ENCODE measurements at places on chromosomes 12 and 14.
A peak's percentile ranks its signal among the peaks of the same experiment; 100 is the strongest.

GRCh38 chr12:89933911-89934310 lies 225.3 kb upstream of the ATP2B1 start:
- no peak for DNase-seq

- DNase-seq: no peak
These were observed 91.9 kb upstream of the BCL2L14 start for GRCh38 chr12:11978726-11979384.

GRCh38 chr14:48726080-48726642 lies 860.0 kb downstream of the RPS29 start:
- DNase-seq: no peak

DNA sequence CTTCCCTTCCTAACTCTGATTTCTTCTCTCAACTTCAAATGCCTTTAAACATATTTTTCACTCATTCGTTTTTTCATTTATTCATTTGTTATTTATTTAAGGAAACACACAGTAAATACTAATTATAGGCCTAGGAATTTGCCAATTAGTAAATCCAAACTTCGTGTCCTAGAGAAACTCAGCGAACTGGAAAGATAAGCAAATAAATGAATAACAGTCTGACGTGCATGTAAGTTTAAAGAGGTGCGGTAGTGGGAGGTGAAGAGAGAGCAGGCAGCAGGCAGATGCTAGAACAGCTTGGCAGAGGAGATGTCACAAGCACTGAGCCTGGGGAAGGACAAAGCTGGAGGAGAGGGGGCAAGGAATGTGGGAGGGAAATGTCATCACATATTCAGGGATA lies 228.2 kb downstream of the DPY19L2 start:
- DNase-seq: no peak

DNA sequence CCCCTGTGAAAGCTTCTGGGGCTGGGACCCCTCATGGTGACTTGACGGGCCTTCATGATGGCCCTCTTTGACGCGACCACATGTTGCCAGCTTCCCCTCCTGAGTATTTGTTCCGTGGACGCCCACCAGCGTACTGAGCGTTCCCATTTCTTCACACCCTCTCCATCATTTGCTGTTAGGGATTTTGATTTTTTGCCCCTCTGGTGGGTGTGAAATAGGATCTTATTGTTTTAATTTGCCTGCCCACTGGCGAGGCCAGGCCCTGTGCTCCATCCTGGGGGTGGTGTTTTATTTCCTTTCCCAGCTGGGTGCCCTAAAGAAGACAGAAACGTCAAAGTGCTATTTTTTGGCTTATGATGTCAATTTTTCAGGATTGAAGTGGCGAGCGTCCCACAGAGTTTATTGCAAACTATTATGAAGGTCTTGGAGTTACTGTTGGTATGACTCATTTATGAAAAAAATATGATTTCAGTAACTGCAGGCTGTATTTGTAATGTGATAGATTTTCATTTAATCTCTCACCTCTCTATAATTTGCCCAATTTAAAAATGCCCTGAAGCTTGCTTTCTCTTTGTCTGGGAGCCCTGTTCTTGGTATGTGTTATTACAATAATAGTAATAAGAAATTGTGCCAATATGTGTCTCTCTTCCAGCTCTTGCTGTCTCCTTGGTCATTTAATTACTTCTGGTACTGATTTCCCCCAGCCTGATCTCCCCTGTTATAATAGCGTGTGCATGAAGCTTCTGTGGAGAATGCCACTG lies 99.6 kb downstream of the SLC25A47 start:
- DNase-seq: no peak

DNA sequence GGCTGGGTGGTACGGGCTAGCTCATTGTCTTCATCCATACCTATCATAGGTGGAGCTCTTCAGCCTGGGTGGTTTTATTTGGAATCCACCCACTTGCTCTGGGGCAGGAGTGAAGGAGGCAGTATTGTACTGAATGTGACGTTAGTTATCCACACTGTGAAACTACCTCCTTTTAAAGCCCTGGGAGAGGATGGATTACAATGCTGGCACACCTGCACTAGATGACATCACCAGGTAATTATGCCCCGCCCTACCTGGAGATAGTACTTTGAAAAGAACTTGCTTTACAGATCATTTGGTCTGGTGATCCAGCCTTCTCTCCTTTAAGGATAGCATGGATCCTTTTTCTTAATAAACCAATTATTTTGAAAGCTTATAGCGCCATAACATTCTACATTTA lies 78.0 kb downstream of the B4GALNT3 start:
- no peak for DNase-seq

DNA sequence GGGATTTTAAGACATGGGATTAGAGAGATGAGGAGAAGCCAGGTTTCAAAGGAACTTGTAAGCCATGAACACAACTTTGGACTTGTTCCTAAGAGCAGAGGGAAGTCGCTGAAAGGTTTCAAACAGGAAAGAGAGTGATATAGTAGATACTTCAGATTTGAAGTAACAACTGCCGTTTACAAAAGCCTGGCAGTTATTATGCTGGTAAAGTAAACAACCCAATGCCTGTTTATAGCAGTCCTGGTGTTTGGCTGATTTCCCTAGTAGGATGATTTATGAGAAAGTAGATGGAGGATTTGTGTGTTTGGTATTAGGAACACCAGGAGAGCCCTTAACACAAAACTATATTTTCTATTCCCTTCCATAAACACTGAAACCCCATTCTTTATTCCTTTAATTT lies 285.7 kb downstream of the RMST start:
- DNase-seq: no peak

DNA sequence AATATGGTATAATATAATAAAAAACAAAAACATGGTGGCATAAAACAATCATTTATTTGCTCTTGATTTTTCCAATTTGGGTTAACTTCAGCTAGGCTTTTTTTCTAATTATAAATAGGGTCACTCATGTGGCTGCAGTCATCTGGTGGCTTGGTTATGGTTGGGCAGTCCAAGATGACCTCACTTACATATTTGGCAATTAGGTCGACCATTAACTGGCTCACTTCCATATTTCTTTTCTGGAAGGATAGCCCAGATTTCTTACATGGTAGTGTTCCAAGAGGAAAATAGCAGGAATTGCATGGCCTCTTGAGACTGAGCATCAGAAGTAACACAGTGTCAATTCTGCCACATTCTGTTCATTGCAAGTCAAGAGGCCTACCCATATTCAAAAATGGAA lies 153.4 kb downstream of the FUT8 start:
- DNase-seq: no peak

- DNase-seq: no peak
These were observed 39.5 kb downstream of the BEGAIN start for GRCh38 chr14:100547633-100548294.

GRCh38 chr12:47907851-47908454 lies 3.2 kb upstream of the VDR start:
- no peak for DNase-seq

- DNase-seq: no peak
These were observed 88.2 kb downstream of the SSPN start for GRCh38 chr12:26283617-26284016.

GRCh38 chr14:103111232-103111868 lies 11.9 kb upstream of the TNFAIP2 start:
- DNase-seq: no peak

- no peak for DNase-seq
These were observed 53.3 kb upstream of the STK38L start for GRCh38 chr12:27190761-27191160.

GRCh38 chr14:99945732-99946651 lies 119.2 kb upstream of the EVL start:
- DNase-seq: no peak

DNA sequence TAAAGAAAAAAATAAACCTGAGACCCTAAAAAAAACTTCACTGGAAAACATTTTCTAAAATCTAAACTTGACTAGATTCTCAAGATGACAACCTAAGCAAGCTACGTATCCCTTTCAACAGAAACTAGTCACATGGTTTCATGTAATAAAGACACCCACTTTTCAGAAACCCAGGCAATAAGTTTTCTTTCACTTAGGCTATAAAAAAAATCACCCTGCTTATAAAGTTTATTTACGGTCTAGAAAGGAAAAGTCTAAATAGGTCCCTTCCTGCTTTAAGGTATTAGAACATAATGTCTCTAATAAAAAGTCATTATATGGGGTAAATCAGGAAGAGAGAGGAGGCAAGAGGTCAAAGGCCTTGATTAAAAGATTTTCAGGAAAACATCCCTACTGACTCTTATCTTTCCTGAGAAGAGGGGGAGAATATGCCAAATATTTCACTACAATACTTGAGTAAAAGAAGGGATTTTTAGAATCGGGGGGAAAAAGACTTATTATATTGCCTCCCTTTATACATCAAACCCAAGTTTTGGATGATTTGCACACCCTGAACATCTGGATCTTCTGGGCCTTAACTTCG lies 9.5 kb downstream of the CLIP1 start:
- no peak for DNase-seq

- no peak for DNase-seq
These were observed 63.0 kb downstream of the FOS start for GRCh38 chr14:75341620-75342019.

- no peak for DNase-seq
These were observed 8.5 kb upstream of the KRT5 start for GRCh38 chr12:52528641-52529143.

DNA sequence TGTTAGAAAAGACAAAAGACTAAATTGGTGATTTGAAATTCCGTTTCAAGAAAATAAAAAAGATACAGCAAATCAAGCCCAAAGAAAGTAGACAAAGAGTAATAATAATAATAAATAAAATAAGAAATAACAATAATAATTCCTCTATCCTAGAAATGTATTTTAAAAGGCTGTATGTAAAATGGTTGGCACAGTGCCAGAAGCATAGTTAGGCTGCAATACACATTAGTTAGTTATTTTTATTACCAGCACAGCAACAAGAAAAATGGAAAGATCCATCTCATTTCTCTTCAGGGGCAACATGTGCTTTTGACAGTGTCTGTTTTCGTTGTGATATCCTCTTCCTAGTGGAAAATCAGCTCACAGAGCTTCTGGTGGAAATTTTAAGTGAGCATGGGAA lies 174.1 kb upstream of the TMTC1 start:
- no peak for DNase-seq

DNA sequence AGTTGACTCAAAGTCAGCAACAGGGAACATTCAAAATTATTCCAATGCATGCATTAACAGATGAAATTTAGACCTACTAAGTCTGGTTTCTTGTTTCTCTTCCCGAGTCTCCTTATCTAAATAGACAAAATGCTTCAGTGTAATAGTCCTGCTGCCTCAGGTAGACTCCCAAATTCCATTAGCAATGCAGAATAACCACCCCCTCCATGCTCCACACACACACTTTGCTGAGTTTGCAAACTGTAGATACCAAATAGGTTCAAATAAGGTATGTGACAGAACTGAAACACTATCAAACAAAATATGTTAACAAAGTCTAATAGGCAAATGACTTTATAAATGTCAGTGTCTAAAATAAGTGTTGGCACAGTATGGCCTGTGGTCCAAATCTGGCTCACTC lies 451.1 kb upstream of the SOX5 start:
- DNase-seq: no peak

GRCh38 chr14:55600784-55601561 lies 21.0 kb downstream of the KTN1 start:
- no peak for DNase-seq

GRCh38 chr12:2231011-2231595 lies 178.3 kb downstream of the CACNA1C start:
- DNase-seq: no peak

GRCh38 chr14:75720116-75720515 lies 59.1 kb downstream of the TTLL5 start:
- DNase-seq: no peak

- DNase-seq: no peak
These were observed 596 bp upstream of the ZBTB39 start for GRCh38 chr12:57006809-57007475.

- no peak for DNase-seq
These were observed 364.1 kb upstream of the E2F7 start for GRCh38 chr12:77429426-77429825.

DNA sequence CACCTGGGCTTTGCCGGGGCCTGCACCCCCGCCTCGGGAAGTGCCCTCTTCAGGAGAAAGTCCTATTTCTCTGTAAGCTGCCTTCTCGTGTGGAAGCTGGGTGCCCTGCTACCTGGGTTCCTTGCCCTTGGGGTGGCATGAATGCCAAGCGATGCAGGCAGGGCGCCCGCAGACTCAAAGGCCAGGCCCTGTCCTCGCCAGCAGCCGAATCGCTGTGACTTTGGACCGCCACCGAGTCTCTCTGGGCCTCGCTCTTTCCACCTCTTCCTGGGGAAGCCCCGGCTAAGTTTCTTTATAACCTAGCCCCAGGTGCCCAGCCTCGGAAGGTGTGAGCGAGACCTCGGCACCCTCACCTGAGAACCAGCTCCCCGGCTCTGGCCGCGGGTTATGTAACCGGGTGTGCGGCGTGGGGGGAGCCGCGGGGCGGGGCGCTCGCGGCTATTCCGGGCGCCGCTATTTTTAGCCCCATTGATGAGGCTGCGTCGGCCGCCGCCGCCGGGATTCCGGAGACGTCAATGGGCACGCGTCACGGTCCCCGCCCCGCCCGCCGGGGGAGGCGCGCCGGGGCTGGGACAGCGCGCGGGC lies 14.6 kb upstream of the NR4A1 start:
- DNase-seq: peak; percentile 40

- DNase-seq: no peak
These were observed 145.0 kb upstream of the SLC38A2 start for GRCh38 chr12:46517579-46517962.

- DNase-seq: no peak
These were observed 409.1 kb downstream of the TMEM132D start for GRCh38 chr12:129494766-129495165.

GRCh38 chr12:111063295-111064026 lies 143.1 kb upstream of the MYL2 start:
- DNase-seq: no peak

DNA sequence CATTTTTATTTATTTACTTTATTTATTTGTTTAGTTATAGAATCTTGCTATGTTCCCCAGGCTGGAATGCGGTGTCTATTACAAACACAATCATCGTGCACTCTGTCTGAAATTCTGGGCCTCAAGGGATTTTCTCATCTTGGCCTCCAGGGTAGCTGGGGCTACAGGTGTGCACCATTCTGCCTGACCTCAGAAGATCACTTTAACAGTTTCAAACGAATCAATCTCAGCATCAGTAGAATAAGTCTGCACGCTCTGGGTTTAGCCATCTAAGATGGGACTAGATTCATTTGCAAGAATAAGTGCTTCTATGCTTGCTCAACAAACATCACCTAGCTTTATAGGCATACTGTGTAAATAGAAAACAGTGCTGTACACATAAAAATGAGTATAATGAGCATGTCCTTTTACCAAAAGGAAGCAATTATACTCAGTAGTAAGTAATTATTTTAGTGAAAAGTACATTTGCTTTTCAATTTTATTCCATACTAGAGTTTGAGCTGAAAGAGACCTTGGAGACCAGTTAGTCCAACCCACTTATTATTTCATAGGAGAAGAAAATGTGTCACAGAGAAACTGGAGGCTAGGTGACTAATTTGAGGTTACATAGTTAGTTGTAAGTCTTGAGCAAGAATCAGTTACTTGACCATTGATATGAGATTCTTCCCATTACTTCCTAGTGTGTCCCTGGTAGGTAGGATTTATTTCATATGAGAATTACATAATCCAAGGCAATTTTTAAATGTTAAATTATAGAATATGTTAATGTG lies 456.5 kb upstream of the LMO3 start:
- DNase-seq: no peak

Data from cortex of kidney (tissue), 1 donor.